ENCODE measurements at places on chromosomes 7 and 10.

DNA sequence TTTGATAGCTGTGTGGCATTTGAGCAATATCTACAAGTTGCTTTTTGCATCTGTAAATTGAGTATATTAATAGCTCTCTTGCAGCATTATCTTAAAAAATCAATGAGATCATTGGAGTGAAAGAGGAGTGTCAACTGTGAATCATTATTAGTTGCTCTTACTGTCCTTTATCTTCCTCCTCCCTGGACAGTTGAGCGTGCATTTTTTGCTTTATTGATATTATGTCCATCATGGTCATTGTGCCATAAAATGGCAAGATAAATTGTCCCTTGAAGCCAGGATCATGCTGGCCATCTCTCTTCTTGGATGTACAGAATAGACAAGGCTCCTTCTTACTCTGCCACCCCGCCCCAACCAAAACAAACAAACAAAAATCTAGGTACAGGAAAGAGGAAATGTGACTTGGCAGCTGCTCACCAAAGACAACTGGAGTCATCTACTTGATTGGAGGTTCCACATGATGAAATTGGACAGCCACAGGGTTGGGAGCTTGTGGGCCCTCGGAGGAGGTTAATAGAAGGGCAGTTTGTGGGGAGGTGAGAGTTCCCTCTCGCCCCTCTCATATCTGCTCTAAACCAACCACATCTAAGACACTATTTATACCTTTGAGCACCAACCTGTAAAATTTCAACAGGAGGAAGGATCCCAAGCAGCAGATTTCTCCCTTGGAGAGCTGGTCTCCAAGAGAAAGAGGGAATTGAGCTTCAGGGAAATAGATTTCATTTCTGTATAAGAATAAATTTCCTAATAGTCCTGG is 252.7 kb downstream of the SKIDA1 start:
- DNase-seq: no peak

- no peak for DNase-seq
Observed at GRCh38 chr7:129495987-129496386, 6.3 kb upstream of the SMKR1 start.

DNA sequence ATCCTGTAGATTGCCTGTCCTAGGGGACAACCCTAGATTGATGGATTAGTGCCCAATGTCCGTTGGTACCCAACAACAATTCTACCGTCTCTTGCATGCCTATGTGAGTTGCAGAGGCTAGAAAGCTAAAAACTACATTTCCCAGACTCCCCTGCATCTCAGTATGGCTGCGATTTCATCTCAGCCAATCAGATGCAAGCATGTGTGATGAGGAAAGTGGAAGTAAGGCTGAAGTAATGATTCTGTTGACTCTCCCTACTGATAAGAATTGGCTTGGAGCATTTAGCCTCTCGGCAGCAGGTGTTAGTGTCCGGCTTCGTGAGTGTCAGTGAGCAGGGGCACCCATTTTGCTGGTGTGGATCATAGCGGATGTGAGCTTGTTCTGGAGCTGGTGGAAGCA is 171.9 kb downstream of the FGFR2 start:
- DNase-seq: no peak

- DNase-seq: no peak
Observed at GRCh38 chr7:17369691-17370426, 71.4 kb downstream of the AHR start.

GRCh38 chr7:30869794-30870611 is 41.6 kb upstream of the AQP1 start:
- DNase-seq: no peak

DNA sequence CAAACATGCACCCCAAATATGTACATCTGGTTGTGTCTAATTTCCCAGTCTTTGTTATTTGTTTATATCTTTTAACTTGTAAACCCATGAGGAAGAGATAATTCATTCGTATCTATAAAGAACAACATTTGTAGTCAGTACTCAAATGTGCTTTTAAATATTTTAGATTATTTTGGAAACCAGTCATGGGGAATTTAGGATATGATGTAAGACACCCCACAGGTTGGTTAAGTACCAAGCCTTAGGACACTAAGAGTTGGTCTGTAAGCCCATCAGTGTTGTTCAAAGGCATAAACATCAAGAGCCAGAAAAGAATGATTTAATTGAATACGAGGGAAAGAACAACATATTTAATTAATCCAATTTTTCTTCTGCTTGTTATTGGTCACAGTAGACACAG is 421.1 kb upstream of the SEMA3C start:
- no peak for DNase-seq

- DNase-seq: no peak
Observed at GRCh38 chr10:78298835-78299234, 265.2 kb downstream of the RPS24 start.

DNA sequence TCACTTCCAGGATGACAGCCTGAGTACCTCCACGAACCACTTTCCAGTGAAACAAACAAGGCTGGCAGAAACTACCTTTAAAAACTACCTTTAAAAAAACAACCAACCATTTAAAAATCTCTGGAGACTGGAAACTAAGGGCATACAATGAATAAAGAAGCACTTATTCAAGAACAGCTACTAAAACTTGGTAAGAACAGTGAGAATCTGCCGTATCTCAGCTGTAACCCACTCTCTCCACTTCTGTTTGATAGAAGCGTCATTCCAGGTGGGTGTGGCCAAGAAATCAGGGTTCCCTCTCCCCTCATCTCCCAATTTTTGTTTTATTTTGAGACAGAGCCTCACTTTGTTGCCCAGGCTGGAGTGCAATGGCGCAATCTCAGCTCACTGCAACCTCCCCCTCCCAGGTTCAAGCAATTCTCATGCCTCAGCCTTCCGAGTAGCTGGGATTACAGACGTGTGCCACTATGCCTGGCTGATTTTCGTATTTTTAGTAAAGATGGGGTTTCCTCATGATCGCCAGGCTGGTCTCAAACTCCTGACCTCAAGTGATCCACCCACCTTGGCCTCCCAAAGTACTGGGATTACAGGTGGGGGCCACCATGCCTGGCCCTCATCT is 158.8 kb upstream of the CHST15 start:
- DNase-seq: no peak

GRCh38 chr10:112203328-112204076 is 19.9 kb upstream of the GPAM start:
- DNase-seq: no peak

DNA sequence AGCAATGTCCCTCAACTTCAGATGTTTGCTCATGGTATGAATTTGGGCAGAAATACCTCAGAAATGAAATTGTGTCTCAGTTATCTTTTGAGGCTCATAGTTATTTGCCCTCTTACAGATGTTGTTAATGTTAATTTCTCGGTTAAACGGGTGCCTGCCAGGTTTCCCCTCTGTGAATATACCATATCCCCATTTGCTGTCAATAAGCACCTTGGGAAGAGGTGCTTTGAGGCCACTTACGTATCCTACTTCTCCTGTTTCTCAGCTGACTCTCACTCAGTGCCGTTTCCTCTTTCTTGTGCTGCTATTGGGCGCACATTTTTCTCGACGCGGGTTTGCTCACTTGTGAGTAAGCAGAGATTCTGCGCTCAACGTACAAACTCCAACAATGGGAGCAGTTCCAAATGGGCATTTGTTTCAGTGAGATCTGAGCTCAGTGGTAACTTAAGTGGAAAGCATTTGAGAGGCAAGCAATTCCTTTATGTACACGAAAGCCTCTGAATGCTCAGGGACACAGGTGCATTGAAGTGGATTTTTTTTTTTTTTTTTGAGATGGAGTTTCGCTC is 34.8 kb upstream of the JAKMIP3 start:
- DNase-seq: no peak

- no peak for DNase-seq
Observed at GRCh38 chr7:8290645-8291308, 28.8 kb upstream of the ICA1 start.

DNA sequence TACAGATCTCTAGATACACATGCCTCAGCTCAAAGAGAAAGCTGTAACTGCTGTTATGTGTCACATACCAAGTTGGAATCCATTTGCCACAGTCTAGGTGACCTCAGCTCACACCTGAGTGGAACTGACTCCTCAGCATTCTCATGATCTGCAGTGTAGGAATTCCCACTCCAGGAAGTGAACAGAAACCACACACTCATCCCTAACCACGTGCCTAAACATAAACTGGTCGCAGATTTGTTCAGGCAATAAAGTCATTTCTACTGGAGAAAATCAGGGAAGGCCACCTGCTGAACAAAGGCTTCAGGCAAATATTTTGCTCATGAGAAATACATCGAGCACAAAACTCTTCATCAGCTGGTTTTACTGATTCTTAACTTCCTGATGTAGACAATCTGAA is 23.0 kb upstream of the ZMYND11 start:
- no peak for DNase-seq

DNA sequence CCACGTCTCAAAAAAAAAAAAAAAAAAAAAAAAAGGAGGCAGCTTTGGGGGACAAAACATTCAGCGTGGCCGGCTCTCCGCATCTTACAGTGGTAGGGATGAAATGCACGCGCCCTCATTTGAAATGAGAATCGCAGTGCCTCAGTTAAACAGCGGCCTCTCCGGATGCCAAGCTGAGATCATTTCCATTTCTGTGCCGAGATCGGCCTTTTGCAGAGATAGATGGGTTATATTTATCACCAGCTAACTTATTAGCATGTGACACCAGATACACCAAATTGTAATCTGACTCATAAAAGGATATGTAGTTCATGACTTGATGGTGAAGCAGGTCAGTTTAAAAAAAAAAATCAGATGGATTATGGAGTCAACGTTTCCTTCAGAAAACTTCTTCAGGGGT is 138.7 kb downstream of the CUX1 start:
- DNase-seq: no peak

DNA sequence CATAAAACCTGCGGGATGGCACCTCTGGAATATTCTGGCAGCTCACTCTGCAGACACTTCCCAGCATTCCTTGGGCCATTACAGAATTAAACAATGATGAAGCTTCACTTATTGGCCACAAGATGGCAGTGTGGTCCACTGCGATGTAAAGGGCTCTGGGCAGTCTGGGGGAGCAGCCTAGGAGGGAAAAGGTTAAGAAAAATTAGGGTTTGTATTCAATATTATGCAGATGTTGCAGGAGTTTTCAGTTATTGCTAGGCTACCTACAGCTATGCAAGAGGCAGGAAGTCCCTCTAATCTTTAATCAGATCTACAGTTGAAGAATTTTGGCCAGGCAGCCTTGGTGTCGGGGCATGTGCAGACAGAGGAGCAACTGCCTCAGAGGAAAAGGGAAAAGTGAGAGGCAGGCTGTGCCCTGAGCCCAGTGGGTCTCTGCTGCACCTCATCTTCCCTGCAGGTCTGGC is 233.2 kb upstream of the PRSS1 start:
- DNase-seq: peak; percentile 33

DNA sequence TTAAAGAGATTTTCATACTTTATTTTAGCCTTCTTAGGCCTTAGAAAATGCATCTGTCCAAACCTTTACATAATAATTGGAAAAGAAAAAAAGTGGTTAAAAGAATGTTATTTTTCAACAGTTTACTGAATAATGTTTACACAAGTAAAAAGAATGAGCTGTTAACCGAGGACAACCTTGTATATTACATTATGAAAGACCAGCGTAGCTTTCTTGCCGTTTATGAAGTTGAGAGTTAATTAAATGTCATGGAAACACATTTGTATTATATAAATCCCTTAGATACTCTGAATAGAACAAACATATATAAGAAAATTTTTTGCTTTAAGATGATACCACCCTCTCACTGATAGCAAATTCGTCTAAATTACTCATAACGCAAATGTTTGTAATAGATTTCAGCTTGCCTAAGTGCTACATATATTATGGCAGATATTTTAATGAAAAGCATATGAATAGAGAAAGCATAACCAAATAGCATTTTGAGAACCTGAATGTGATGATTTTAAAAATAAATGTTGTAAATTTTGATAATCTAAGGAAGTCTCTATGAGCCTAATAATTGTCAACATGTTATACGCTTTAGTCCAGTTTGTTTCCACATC is 9.1 kb downstream of the CACNB2 start:
- DNase-seq: no peak

DNA sequence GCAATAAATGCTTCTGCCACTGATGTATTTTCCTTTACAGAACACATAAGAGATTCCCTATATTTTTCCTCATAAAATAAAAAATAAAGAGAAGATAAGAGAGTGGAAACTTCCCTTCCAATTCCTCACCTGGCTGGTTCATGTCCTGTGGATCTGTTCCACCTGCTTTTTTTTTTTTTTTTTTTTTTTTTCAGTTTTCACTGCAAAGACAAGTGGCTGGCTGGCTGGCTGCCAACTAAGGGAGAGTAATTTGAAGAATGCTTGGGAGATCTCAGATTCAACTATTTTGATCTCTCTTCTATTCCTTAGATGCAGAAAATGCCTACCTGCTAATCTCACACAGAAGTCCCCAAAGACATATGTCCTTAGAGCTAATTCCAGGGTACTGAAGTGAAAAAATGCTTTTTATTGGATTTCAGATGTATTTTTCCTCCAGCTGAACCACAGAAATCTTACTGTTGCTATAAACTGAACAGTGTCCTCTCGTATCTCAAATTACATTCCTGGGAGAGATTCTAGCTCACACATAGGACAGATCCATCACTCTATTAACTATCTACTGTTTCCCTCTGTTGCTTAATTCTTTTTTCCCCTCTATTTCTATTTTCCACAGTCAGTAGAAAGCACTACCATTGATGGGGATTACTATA is 120.8 kb downstream of the NRCAM start:
- DNase-seq: no peak

GRCh38 chr10:33546031-33546430 is 211.6 kb upstream of the NRP1 start:
- DNase-seq: no peak

DNA sequence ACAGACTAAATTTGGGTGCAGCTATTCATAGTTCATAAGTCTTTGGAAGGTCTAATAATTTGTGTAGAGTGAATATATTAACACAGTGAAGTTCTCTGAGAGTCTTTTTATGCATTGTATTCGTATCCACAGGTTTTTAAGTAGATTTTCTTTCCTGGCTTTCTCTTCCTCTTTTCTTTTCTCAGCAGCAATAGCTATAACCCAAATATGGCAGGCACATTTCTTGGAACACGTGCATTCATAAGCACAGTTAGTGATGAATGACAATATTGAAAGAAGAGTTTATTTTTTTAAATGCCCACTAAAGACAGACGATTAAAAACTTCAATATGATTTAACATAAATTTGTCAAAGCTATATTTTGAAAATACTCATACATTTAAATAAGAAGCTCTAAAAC is 220.5 kb upstream of the MBL2 start:
- DNase-seq: no peak

GRCh38 chr7:127586346-127586745 is 950 bp upstream of the GCC1 start:
- DNase-seq: no peak
